PC-3 (cell line): ENCODE measurements at places on chromosomes 11 and 22. TPM values are rescaled to one million over a fixed set of nuclear protein-coding genes. Genes with fewer than 3 reads are reported as not detected.

GRCh38 chr22:49604732-49605302 is 222.9 kb downstream of the BRD1 start:
- DNase-seq = peak; percentile 25

DNA sequence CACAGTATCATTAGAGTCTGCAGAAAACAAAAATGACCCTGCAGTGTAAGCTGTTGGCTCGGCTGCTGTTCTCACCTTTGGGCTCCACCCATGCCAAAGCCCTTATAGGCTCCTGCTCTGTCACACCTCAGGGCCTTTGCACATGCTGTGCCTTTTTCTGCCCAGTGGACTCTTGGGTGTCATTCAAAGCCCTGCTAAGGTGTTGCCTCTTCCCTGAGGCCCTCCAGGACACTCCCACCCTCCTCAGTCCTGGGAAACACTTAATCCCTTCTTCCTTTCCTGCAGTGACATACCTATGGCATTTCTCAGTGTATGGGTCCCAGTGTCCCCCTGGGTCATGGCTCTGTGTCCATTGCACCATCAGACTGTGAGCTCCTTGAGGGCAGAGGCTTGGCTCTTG is 29.1 kb upstream of the CACNG2 start:
- DNase-seq = no peak

GRCh38 chr11:17405232-17406005 is 17.0 kb upstream of the KCNJ11 start:
- peak; percentile 28 for DNase-seq

DNA sequence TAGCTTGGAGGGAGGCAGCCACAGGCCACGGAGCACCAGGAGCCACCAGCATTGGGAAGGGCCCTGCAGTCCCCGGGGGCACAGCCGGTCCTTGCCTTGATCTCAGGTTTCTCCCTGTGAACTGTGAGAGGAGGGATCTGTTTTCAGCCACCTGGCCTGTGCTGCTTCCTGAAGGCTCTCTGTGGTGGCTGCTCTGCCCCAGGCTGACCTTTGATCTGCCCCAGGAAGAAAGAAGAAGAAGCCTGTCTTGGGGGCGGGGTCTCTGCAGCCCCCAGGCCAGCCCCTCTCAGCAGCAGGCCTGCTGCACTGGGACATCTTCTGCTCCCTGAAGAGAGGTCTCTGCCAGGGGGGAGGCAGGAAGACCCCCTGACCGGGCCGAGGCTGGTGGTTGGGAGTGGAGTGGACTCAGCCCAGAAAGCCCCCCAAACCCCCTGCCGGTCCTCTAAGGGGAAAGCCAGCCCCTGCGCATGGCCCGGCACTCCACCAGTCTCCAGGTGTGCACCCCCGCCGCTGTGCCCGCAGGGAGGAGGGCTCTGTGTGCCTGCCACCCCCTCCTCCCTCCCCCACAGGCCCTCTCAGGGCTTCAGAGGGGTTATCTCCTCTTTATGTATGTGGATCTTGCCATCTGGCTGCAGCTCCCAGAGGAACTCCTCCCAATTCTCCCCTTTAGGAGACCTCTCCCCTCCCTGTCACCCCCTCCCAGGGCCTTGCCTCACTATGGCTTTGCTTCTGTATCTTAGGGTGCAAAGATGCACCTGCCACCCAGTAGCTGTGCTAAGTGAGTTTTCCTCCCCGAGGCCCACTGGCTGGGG is 675.3 kb downstream of the BRD1 start:
- no peak for DNase-seq

DNA sequence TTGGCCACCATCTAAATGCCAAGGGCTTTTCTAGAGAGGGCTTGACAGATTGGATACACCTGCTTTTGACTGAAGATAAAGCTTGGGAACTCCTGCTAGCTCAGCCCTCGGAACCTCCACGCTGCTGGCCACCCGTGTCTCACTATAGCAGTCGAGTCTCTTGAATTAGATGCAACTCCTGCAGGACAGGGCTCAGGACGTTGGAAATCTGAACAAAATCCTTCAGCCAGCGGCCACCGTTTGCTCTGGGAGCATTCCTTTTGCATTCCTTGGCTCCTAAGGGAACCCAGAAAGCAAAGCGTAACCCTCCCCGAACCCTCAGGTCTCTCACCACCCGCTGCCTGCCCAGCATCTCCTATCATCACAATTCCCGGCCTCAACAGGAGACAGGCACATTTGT is 77.8 kb downstream of the GRIK4 start:
- DNase-seq = no peak

- no peak for DNase-seq
These were observed 34.3 kb upstream of the GAL start for GRCh38 chr11:68649851-68650555.

GRCh38 chr11:78127403-78127802 is 12.0 kb downstream of the ALG8 start:
- no peak for DNase-seq

DNA sequence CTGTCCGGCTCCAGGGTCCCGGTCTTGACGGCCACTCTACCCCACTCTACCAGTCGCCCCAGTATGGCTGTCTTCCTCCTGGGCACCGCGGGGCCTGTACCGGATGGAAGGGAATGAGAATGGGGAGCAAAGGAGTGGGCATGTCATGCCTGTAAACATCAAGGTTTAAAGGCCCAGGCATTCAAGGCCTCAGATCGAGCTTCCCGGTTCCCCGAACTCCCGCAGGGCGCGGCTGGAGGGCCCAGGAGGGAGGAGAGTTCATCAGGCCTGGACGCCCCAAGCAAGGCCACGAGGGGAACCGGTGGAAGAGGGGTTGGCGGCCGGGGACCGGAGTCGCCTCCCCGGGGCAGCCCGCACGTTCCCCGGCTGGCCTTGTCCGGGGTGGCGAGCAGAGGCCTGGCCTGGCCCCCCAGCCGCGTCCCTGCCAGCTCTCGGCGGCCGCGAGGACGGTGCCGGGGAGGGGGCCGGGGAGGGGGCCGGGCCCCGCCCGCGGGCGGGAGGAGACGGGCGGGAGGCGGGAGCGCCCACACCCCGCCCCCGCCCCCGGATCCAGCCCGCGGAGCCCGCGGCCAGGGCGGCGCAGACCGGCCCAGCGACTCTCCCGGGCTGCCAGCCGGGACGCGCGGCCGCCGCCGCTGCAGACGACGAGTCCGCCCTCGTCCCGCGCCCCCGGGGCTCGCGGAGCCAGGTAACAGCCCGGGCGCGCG is at the start of gene CDC42EP1:
CDC42EP1 (plus strand) TSS at position 580 of the 707 bp plus-strand sequence. CDS start 5,870 bp downstream, outside the sequence.
- peak; percentile 54 for DNase-seq

DNA sequence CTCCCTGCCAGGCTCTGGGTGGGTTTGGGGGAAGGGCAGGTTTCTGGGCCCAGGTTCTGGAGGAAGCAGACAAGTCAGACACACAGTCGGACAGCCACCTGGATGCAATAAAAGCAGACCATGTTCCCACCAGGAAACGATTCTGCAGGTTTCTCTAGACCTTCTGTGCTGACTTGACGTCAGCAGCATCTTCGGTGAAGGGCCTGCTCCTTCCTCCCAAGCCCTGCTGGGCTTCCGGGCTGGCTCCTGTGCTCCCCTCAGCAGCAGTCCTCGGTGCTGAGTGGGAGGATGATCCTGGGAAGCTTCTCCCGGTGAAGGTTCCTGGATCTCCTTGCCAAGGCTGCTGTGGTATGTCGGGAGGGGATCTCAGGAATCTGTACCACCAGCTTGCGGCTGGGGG is 240.0 kb downstream of the GRIK4 start:
- no peak for DNase-seq

GRCh38 chr11:78664636-78665035 is 90.0 kb upstream of the NARS2 start:
- DNase-seq = peak; percentile 76

DNA sequence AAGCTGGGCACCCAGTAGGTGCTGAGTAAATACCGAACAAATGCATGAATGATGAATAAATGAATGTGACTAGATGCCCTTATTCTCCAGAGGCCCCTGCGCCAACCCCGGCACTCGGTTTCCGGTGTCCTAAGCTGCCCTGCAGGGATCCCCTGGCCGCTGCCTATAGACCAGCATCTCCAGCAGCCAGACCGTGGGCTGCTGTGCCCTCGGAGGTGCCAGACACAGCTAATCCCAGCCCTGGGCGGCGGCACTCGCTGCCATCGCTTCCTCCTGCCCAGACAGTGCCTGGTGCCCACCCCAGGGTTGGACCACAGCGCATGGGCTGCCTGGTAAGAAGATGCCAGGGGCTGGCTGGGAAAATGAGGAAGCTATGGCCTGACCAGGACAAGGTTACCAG is 15.6 kb downstream of the CREB3L1 start:
- no peak for DNase-seq

DNA sequence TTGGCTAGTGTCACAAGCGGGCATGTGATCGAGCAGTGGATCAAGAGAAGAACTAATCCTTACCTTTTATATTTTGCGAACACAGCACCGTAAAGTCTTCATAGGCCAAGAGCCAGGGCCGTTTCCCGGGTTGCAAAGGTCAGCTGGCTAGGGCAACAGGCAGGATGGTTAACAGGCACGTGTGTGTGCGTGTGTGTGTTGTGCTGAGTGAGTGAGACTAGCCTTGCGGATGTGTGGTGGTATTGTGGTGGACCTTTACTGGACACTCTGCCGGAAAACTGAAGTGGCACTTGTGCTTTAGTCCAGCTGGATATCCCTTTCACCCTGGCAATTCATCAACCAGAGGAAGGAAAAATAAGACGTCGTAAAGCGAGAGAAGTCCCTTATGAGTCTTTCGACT is 176.7 kb downstream of the BCR start:
- DNase-seq = no peak

DNA sequence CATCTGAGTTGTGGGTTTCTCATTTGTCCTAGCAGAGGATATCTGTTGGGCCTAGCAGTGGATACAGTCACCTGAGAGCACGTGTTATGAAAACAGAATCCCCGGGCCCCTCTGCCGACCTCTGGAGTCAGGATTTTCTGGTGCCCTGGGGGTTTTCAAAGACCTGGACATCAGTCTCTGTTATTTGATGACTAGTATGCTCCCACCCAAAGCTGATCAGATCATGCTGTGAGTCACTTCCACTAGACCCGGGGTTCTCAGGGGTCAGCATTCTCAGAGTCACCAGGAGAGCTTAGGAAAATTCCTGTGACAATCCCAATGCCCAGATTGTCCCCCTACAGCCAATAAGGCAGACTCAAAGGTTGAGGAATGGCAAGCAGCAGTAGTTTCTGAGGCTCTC is 38.7 kb downstream of the KCNJ1 start:
- peak; percentile 16 for DNase-seq

DNA sequence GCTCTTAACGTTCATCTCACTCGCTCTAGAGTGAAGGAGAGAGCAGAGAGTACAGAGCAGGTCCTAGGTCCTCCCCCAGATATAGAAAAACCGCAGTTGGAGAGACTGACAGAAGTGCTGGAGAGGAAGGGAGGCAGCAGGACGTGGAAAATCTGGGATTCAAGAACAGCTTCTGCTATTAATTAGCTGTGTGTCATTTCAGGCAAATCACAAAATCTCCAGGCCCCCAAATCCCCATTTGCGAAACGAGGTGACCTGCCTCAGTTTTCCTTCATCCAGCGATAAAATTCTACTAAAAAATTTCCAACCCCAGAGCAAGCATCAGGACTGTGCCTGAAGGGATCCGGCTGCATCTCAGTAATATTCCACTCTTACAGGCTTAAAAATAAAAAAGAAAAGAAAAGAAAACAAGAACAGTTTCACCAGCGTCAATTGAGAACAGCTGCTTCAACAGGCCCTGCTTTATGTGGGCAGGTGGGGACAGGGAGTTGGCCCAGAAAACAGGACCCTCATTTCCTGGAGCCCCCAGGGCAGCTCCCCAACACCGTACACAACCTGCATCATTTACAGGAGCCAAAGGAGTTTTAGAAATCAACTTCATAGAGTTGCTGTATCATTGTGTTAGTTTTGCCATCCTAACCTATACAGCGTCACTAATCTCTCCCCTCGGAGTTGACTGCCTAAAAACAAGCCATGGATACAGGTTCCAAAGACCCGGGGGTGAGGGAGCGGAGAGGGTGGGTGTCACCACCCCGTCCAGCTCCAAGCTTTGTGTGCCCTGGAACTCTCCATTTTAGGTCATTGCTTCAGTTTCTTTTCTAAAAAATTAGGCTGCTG is 2.3 kb upstream of the MALAT1 start:
- no peak for DNase-seq

DNA sequence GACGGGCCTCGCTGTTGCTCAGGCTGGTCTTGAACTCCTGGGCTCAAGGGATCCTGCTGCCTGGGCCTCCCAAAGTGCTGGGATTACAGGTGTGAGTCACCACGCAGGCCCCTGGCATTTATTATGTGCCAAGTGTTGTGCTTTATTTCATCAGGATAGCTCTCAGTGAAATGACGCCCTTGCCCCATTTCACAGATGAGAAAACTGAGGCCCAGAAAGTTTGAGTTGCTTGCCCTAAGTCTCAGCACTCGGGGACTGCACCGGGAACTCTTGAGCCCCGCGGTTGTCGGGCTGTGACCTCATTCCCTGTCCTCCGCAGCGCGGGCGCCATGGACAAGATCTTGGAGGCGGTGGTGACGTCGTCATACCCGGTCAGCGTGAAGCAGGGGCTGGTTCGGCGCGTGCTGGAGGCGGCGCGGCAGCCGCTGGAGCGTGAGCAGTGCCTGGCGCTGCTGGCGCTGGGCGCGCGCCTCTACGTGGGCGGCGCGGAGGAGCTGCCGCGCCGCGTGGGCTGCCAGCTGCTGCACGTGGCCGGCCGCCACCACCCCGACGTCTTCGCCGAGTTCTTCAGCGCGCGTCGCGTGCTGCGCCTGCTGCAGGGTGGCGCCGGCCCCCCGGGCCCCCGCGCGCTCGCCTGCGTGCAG is 7.3 kb downstream of the USP35 start:
- no peak for DNase-seq

GRCh38 chr22:33049119-33049729 is 9.0 kb downstream of the SYN3 start:
- peak; percentile 44 for DNase-seq

GRCh38 chr11:78202733-78203167 is 14.0 kb downstream of the USP35 start:
- no peak for DNase-seq

- peak; percentile 59 for DNase-seq
These were observed 9.4 kb downstream of the TRIM6 start for GRCh38 chr11:5605849-5606248.

GRCh38 chr11:119729951-119730613 is 1.1 kb upstream of the NECTIN1 start:
- DNase-seq = peak; percentile 80

GRCh38 chr22:35629406-35630216 is 12.5 kb upstream of the MB start:
- peak; percentile 97 for DNase-seq

DNA sequence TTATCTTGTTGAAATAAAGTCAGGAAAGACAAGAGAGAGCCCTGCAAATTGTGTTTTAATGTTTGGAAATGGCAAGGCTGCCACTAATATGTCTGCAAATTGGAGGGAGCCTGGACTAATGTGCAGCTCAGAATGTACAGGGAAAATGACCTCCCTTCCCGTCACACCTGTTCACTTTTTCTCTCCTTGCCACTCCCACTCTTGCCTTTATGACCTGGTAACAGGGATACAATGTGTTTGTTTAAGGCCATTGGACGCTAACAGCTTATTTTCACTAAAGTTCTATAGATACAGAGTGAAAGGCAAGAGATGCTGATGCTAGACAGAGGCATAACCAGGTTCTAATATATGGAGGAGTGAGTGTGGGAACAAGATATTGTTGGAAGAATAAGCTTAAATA is 203.9 kb downstream of the RAB38 start:
- no peak for DNase-seq

GPR152 gene
- not detected in 2 replicates for total RNA-seq

TUBA8 gene
- 1.6 and 1.9 TPM in 2 replicates for total RNA-seq

OSBP gene
- 36.3 and 59.4 TPM in 2 replicates for total RNA-seq

LMO1 gene
- 0.15 TPM in 1 of 2 replicates, not detected in the other for total RNA-seq

AHNAK gene
- total RNA-seq = 287 and 383 TPM in 2 replicates

CDCA5 gene
- 67.1 and 73.4 TPM in 2 replicates for total RNA-seq

GDPD4 gene
- total RNA-seq = not detected in 2 replicates

SMTNL1 gene
- total RNA-seq = not detected in 2 replicates

OR5A1 gene
- total RNA-seq = not detected in 2 replicates

NXPE1 gene
- not detected in 2 replicates for total RNA-seq
